ENCODE measurements at places on chromosomes 1 and 21.
A peak's percentile ranks its signal among the peaks of the same experiment; 100 is the strongest.

GRCh38 chr1:221729771-221730330 is 12.0 kb downstream of the DUSP10 start:
- no peak for DNase-seq

DNA sequence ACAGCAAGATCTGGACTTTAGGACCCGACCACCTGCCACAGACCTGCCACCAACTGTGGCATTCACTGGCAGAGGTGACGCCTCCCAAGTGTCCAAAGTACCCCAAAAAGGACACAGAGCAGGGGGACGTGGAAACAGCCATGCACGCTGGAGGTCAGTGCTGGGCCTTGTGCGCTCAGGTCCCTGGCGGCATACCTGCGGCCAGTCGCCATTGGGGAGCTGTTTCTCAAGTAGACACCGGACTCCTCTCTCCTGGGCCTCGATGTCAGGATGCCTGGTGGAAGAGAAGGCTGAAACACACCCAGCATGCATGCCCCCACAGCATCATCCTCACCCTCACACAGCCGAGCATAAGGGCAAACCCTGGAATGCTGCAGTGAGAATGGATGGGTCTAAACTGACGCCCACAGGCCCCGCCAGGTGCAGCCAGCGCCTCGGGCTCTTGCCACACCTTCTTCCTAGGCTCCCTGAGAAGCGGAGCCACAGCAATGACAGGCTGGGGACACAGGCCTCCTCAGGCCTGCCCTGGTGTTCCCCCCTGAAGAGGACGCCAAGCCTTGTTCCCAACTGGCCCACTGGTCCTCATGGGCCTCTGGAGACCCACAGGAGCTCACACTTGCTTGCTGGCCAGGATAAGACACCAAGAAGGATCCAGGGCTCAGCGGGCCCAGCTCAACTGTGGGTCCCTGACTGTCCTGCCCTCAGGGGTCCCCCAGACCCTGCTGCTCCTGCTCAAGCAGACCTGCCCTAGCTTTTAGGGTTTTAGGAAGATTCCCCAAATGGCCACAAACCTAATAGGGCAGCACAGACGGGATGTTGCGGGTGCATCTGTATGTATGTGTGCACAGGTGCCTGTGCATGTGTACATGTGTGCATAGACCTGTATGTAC is 7.7 kb upstream of the SPATC1L start:
- DNase-seq = no peak

- DNase-seq = no peak
Measured at GRCh38 chr1:243266231-243266630, 10.4 kb downstream of the SDCCAG8 start.

DNA sequence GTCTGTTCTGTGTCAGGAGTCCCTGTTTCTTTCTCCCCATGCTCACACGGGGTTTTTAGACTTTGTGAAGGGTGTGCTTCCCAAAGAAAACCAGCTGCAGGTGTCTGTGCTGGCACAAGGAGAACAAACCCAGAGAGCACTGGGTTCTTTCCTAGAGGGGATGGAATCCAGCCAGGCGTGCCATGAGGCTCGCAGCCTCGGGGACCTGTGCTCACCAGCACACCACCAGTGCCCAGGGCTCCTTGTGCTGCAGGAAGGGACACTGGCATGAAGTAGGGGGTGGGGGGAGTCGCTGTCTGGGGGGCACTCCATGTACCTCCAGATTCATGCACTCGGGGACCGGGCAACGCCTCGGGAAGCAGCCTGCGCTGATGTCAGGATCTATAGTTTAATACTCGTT is 57.9 kb downstream of the AGPAT3 start:
- no peak for DNase-seq

DNA sequence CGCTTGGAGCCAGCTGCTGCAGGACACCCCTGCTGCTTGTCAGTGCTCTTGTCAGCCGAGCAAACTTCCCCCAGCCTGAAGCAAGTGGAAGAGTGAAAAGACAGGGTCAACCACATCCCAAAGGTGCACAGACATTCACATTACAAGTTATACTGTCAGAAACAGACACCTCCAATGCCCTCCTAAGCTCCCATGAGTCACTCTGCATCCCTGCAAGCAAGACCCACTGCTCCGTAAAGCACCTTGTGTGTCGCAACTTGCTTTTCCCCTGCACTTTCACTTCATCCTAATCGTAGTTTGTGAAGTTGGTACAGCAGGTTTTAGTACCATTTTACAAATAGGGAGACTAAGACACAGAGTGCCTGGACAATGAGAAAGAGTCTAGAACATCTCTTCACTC is 51.1 kb downstream of the KCNH1 start:
- DNase-seq = no peak

GRCh38 chr1:212915245-212916091 is 34.9 kb upstream of the VASH2 start:
- DNase-seq = no peak

GRCh38 chr1:34101151-34101550 is 63.9 kb downstream of the CSMD2 start:
- no peak for DNase-seq

DNA sequence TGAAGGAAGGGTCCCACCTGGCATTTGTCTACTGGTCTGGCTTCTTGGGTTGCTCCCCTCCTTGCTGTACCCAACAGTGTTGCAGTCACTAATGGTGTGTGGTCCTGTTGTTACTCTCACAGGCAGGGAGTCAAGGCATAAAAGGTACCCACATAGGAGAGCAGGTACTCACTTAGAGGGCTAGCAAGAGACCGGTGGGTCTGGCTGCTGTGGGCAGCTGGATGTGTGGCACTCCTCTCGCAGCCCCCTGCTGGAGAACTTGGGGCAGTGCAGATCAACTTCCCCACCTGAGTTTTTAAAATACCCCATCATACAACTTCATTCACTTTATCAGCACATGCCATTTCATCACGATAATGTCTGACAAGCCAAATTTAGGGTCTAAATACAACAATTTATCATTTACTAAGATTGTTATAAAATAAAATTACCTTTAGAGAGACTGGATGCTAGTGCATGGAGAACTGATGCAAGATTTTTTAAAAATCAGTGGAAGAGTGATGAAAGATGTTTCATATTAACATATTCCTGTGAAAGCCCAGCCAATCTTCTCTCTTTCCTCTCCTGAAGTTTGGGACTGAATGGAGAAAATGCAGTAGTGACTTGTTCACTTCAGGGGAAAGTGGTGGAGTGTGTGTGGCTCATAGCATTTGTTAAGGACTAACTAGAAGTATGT is 42.8 kb downstream of the ACP6 start:
- DNase-seq = peak; percentile 32
